ENCODE measurements at places on chromosomes 7 and 10.

- no peak for DNase-seq
Observed at GRCh38 chr10:15045380-15045779, 1.6 kb downstream of the OLAH start.

DNA sequence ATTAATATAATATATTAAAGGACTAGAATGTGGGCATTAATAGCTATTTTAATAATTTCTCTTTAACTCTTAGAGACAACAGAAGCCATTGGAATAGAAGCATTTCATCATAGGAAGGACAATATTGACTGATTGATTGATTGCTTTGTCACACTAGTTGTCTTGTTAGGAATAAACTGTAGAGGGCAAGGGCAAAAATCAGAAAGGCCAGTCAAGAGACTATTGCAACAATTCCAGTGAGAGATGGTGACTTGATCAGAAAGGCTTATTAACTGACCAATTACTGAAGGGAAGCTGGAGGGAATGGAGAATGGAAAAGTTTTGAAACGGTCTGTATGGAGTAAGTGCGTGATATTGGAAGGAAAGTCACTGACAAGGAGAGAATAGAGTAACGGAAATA is 87.3 kb downstream of the RUNDC3B start:
- DNase-seq: no peak

DNA sequence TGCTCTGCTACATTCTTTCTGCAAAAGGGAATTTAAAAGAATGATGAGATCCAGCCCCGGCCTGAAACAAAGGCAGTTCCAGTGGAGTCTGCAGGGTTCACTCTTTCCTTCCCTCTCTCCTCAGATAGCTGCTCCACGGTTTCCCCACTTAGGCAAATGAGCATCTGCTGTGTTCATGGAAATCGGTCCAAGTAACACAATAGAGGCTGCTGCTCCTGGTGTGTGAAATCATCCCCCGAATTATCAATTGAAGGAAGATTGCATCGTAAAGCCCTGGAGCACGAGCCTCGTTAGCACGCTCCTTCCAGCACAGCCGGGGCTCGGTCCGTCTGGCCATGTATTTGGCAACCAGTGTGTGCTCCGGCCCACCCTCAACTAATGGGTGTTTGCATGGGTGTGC is 108.3 kb upstream of the DPP6 start:
- DNase-seq: no peak

GRCh38 chr10:112952282-112953173 is 2.5 kb downstream of the TCF7L2 start:
- peak; percentile 39 for DNase-seq

- DNase-seq: no peak
Observed at GRCh38 chr10:43265799-43266721, 805 bp downstream of the RASGEF1A start.

- no peak for DNase-seq
Observed at GRCh38 chr10:73646598-73647041, 5.3 kb upstream of the MYOZ1 start.

- no peak for DNase-seq
Observed at GRCh38 chr10:103553743-103554487, 60.4 kb downstream of the NEURL1 start.

DNA sequence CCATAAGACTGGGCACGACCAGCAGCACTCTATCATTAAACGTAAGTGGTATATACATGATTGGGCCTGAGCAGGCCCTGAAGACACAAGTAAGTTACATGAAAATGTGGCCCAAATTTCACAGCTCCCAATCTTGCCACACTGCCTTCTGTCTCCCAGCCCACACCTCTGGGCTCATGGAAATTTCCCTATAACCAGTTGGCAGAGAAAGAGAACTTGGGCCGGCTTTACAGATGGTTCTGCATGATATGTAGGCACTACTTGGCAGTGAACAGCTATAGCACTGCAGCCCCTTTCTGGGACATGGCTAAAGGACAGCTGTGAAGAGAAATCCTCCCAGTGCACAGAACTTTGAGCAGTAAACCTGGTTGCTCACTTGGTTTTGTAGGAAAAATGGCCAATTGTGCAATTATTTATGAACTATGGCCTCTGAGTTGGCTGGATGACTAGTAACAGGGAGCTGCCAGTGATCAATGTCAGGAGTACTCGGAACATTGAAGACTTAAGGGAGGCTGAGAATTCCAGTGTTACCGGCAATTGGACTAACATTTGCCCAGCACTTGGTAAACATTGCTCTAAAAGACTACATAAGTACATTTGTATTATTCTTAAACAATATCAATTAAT is 1006.6 kb upstream of the LRRN3 start:
- DNase-seq: no peak

GRCh38 chr7:7521259-7521658 is 14.4 kb downstream of the COL28A1 start:
- DNase-seq: peak; percentile 27

DNA sequence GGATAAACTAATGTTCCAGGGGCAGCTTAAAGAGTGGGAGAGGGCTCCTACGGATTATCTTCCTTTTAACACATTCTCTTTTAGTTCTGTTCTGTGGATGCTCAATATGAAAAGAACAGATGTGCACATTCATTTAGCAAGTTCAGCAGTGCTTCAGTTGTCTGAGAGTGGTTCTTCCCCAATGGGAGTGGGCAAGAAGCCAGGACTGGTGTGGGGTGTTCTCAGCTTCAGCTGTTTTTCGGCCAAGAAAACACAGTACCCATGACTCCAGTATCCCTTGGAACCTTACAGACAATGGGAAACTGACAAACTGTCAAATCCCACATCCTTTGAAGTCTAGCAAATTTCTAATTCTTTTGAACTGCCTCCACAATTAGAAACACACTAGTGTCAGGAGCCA is 71.5 kb upstream of the LRRC17 start:
- peak; percentile 11 for DNase-seq

DNA sequence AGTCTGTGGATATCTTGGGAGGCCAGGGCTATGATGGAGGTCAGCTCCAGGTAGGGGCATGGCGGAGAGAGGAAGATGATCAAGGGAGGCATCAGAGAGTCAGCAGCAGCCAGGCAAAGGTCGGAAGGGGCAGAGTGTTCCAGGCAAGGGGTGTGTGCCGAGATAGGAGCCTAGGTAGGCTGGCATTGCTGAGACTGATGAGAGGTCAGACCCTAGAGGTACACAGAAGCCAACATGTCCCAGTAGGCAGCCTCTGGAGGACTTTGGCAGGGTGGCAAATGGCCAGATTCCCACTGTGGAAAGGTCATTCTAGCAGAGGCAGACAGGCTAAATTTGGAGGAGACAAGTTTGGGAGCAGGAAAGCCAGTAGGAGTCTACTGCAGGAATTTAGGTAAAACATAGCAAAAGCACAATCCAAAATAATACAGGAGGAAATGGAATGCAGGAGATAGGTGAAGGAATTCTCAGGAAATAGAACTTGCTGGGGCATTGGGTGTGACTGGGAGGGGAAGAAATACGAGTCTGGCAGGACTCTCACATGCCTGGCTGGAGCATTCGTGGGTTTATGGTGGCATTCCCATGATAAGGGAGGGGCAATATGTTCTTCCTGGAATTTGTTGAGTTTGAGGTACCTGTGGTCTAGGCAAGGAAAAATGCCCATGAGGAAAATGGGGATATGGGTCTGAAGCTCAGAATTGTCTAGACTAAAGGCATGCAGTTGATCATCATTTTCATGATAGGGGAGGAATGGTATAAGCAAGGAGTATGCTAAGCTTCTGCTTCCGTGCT is 25.7 kb downstream of the TMEM176A start:
- no peak for DNase-seq

GRCh38 chr10:70052462-70053217 is at the start of gene MACROH2A2:
MACROH2A2 (plus strand) TSS chr10:70052846; CDS start chr10:70075659, 22,813 bp downstream.
- peak; percentile 93 for DNase-seq

- peak; percentile 48 for DNase-seq
Observed at GRCh38 chr10:7408291-7409044, 2.4 kb downstream of the SFMBT2 start.

- no peak for DNase-seq
Observed at GRCh38 chr10:105585171-105585570, 944.1 kb downstream of the SORCS3 start.

DNA sequence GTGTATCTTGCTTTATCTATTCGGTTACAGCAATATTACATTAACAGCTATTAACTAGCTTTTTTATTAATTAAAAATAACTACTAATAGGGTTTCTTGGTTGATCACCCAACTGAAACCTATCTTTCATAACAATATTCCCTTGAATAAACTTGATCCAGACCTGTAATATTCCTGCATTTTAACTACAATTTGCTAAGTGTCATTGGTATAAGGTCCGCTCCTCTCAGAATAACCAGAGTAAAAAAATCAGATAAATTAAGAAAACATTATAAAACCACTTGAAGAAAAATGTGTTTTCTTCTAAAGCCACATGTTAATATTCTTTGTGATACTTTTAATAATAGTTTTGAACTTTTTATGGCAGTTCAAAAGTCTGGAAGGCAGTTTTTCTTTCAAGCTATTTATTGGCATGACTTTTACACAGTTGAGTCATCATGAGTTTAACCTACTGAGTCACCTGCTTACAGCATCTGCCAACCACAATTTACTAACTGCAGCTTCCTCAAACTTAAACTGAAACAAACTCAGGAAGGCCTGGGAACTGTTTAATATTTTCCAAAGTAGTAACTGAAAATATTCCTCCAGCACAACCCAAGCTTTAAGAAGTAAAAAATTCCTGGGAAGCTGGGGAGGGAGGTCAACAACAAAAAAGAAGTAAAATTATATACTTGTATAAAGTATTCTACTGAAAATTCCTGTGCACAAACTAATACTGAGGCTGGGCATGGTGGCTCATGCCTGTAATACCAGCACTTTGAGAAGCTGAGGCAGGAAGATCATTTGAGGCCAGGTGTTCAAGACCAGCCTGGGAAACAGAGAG is 103.2 kb downstream of the NRBF2 start:
- peak; percentile 41 for DNase-seq

- DNase-seq: peak; percentile 55
Observed at GRCh38 chr10:102185811-102186527, 33.8 kb downstream of the NOLC1 start.

- DNase-seq: no peak
Observed at GRCh38 chr7:28091190-28091589, 89.4 kb downstream of the JAZF1 start.

GRCh38 chr7:140005341-140005740 is 57.4 kb downstream of the PARP12 start:
- no peak for DNase-seq

DNA sequence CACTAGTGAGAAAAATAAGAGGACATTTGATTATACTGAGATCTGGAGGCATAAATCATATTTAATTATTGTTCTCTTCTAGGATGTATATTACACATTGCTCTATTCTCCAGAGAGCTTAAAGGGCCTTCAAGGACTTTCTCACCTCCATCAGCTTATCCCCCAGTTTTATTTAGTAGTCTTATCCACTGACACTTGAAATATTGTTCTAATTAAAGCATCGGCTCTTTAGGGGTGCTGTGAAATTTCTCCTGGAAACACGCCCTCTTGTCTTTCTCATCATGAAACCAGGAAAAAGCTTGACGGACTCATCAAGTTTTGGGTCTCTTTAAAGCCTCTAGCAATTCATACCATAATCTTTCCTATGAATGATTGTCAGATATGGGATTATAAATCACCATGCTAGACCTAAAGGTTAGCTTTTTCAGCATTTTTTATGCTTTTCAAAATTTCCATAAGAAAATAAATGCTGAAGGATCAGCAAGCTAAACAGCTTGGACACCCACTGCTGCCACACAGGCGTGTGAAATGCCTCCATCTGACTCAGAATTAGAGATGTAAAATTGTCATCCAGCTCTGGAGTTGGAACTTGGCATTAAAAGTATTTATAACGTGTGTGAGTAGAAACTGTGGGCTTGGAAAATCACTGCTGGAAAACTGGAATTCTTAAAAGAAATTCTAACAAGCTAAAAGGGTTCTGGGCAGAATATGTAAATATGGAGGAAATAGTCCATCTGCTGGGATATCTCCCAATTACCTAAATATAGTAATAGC is 216.3 kb downstream of the CHRM2 start:
- no peak for DNase-seq

- DNase-seq: no peak
Observed at GRCh38 chr10:19803676-19804075, 12.6 kb upstream of the PLXDC2 start.

GRCh38 chr7:35380739-35381224 is 126.9 kb upstream of the TBX20 start:
- no peak for DNase-seq

DNA sequence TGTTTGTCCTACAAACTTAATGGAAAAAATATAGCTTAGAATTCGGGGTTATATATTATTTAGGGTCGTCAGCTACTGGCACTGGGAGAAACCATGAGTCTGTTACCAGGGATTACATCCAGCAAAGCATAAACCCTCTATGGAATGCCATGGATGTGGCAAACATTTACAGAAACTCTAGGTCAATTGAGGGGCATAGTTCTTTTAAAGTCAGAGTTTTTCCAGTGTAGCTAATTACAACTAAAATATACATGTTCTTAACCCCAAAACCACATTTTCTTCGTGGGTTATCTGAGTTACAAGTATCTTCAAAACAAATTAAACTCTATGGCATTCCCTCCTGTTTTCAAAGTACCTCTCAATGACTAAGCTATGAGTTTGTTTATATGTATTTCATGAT is 99.3 kb upstream of the THSD7A start:
- DNase-seq: no peak

GRCh38 chr10:7744307-7744706 is 41.2 kb downstream of the ITIH2 start:
- DNase-seq: no peak

GRCh38 chr10:58341947-58342346 is 7.1 kb downstream of the UBE2D1 start:
- DNase-seq: no peak

GRCh38 chr7:66952343-66953043 is 31.5 kb downstream of the TMEM248 start:
- DNase-seq: no peak

GRCh38 chr7:130935564-130936157 is 201.7 kb upstream of the KLF14 start:
- no peak for DNase-seq

GRCh38 chr7:144720149-144720548 is 115.7 kb downstream of the TPK1 start:
- peak; percentile 4 for DNase-seq
